ENCODE measurements at places on chromosomes 1 and 21. TPM values are rescaled to one million over a fixed set of nuclear protein-coding genes. Genes with fewer than 3 reads are reported as not detected.

ROR1 gene
- 10.4 TPM for total RNA-seq

TFF3 gene
- not detected for total RNA-seq

ADORA1 gene
- 1.3 TPM for total RNA-seq

DNM3 gene
- total RNA-seq = 0.53 TPM

ACOT11 gene
- total RNA-seq = 2.0 TPM

PTGS2 gene
- 6.6 TPM for total RNA-seq

THEM4 gene
- total RNA-seq = 12.2 TPM

UBE2U gene
- not detected for total RNA-seq

DIO1 gene
- not detected for total RNA-seq

PRMT6 gene
- not detected for total RNA-seq

VN1R5 gene
- total RNA-seq = not detected

CAMK1G gene
- total RNA-seq = 0.14 TPM

PLA2G2D gene
- total RNA-seq = not detected

CD53 gene
- total RNA-seq = not detected

KIF17 gene
- 1.1 TPM for total RNA-seq

MROH9 gene
- not detected for total RNA-seq

ELAVL4 gene
- not detected for total RNA-seq

CRYZL1 gene
- 14.5 TPM for total RNA-seq

AXDND1 gene
- total RNA-seq = 0.39 TPM

Data from A549 treated with CORT108297 at 1 μM for 4 hours (cell line).